ENCODE measurements at places on chromosomes 2 and 18. TPM values are rescaled to one million over a fixed set of nuclear protein-coding genes. Genes with fewer than 3 reads are reported as not detected.

Gene PAPOLG
- total RNA-seq: 15.1 TPM

Gene KRTCAP3
- total RNA-seq: 8.1 TPM

Gene OSBPL6
- total RNA-seq: 3.8 TPM

Gene HSPE1
- total RNA-seq: 96.5 TPM

Gene SMYD1
- total RNA-seq: not detected

Gene RNU2-63P
- total RNA-seq: not detected

All from kidney epithelial cell (primary cell).